Islet precursor cell (in vitro differentiated cells): ENCODE measurements at places on chromosomes 2 and 18.

GRCh38 chr2:65443509-65444186 is 11.2 kb upstream of the SPRED2 start:
- DNase-seq, result no peak

- no peak for DNase-seq
These were observed 1541.5 kb downstream of the LRP1B start for GRCh38 chr2:140589273-140589672.

GRCh38 chr18:63107171-63107845 is 212.3 kb downstream of the BCL2 start:
- DNase-seq, result no peak

DNA sequence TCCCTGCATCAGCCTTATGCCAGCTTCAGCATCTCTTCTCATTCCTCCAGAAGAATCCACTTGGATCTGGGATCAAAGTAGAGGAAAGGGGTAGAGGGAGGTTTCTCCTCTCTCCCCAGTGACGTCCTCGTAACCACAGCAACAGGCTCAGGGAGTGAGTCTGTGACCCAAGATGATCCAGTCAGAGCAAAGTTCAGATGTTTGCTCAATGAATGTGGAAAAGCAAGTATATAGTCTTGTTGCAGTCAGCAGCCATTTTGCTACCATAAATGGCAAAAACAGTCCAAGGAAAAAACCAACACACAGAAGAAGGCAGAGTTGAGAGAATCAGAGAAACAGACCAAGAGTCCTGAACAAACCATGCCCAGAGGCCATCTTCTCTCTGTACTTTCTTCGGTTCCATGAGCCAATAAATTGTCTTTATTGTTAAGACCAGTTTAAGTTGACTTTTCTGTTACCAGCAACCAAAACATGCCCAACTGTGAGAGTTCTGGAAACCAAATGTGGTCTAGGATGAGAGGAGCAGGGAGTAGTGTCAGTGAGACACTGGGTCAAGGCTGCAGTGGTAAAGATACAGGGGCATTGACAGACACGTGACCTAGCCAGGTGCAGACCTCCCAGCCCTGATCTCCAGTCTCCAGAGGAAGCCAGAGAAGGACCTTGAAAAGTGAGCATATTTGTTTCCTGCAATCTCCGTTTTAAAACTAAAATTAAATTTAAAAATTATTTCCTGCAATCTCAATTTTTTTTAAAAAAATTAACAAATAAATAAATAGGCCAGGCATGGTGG is 3.2 kb upstream of the CXCR1 start:
- no peak for DNase-seq

- DNase-seq, result no peak
These were observed 81.5 kb upstream of the SLC66A3 start for GRCh38 chr2:11073776-11074175.

DNA sequence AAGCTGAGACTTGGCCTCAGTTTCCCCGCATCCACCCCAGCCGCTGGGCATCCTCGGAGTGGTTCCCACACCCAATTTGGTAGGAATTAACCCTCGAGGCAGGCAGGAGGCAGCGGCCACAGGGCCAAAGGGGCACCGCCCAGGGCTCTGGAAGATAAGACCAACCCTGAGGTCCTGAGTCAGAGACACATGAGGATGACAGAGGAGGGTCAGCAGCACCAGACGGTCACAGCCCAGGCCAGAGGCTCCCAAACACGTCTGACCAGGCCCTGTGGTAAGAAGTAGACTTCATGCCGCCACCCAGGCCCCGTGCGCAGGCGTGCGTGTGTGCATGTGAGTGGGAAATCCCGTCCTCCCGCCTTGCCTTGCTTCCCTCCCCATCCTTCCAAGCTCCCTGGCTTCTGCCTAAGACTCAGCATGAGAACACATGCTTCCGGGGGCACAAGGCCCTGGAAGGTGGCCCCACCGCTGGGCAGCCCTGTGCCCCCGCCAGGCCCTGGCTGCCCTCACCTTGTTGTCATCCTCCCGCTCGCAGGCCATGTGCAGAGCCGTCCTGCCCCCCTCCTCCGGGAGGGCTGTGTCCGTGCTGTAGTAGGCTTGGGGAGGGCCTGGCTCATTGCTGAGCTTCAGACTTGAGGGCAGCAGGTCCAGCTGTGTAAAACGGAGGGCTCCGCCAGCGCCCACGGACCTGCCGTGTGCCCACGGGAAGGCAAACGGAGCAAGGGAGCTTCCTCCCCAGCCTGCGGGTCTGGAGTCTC is 46.3 kb downstream of the ANKMY1 start:
- DNase-seq, result peak; percentile 50

DNA sequence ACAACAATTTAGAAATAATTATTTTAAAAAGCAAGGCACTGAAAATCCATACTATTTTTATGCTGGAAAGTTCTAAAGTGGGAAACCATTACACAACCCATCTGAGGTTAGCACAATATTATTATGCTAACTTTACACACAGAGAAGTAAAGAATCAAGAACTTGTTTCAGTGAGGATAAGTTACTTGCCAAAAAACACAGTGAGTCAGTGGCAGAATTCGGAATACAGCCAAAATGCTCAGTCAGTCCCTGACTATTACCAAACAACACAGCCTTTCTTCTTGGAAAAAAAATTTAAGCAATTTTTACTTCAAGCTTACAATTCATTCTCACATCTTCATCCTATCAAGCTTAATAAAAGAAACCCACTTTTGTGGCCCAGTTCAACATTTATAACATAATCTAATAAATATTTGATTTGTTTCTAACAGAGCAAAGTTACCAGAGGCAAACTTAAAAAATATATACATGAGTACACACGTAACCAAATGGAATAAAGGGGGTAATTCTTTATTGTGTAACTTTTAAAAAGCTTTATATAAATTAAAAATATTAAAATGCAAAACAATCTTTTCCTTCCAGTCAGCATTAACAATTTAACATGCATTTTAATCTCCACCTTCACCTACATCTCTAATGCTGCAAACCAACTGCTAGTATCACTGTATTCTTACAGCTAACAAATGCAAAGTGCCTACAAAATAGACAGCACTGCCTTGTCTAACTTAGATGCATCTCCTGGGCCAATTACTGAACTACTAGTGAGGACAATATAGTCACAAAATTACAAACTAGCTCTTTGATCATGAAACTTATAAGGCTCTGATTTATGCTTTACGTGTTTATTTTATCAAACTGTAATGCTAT is 55.2 kb downstream of the CCDC88A start:
- no peak for DNase-seq

DNA sequence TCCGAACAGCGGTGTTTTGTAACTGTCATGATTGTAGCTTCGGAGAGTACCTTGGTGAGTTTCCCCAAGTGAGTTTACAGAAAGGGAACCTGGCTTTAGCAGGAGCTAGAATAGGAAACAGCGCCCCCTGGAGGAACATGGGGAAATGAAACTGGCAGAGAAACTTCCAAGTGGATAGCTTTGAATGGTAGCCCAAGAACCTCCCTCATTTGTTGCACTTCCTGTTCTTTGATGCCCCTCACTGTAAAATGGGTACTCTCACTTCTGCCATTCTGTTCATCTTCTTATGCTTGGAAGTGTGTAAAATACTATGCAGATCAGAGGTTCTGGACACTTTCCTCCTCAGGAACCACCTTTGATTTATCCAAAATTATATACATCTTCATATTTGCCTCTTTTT is 36.2 kb downstream of the CHST10 start:
- DNase-seq, result peak; percentile 89

- DNase-seq, result no peak
These were observed 20.3 kb downstream of the ADCYAP1 start for GRCh38 chr18:924987-925386.

- peak; percentile 80 for DNase-seq
These were observed 16.4 kb downstream of the MTCL1 start for GRCh38 chr18:8721716-8722115.

GRCh38 chr2:1833726-1834125 is 89.4 kb upstream of the PXDN start:
- no peak for DNase-seq

GRCh38 chr18:49901862-49902340 is 88.6 kb upstream of the ACAA2 start:
- DNase-seq, result no peak

DNA sequence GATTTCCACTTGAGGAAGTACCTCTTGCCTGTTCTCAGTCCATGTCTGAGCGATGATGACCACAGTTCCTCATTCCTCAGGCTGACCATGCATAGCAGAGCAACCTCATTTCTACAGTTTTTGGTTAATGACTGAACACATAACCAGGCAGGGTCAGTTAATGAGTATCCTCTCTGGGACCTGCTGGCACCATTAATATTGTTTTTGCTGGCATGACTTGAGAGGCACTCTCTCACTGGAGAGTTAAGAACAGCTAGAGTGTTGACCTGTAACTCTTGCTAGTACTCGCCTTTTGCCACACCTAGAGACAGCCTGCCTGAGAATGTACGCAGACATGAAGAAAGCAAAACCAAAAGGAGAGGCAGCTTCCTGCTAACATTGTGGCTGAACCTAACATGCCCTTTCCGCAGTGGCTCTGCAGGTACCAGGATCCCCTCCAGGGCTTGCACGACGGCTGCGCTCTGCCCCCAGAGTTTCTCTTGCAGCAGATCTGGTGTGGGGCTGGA is 23.9 kb downstream of the PECR start:
- no peak for DNase-seq

- DNase-seq, result no peak
These were observed 992.2 kb upstream of the ACVR2A start for GRCh38 chr2:146852661-146853060.

DNA sequence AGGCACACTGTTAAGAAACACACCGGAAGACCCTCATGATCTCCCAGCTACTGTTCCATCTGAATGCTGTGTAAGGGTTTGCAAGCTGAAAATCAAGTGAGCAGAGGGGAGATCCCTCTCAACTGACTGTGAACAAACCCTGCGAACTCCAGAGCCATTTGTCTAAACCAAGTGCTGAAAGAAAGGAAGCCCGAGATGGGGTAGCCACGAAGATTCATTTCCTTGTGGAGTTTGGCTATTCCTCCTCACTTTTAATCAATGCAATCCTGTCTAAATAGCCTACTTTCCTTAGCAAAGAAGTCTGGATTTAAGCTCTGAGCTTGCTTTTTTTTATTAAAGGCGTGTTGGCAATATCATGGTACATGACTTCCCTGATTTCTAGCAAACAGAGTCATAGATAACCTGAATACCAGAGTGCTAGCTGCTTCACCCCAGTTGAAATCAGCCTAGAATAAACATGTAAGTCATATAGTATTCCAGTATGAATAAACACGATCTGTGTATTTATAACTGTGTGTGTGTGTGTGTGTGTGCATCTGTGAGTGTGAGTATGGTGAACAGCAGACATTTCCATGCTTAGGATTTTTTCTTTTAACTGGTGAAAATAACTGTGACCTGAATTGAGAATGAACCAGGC is 365.2 kb downstream of the ZNF521 start:
- DNase-seq, result no peak

- DNase-seq, result no peak
These were observed 279.3 kb downstream of the TMX3 start for GRCh38 chr18:68435581-68435980.

GRCh38 chr18:4060427-4061281 is 394.5 kb downstream of the DLGAP1 start:
- DNase-seq, result no peak

GRCh38 chr2:176495826-176496225 is 226.6 kb downstream of the MTX2 start:
- DNase-seq, result no peak

- DNase-seq, result no peak
These were observed 104.6 kb upstream of the EPHA4 start for GRCh38 chr2:221676566-221677172.

DNA sequence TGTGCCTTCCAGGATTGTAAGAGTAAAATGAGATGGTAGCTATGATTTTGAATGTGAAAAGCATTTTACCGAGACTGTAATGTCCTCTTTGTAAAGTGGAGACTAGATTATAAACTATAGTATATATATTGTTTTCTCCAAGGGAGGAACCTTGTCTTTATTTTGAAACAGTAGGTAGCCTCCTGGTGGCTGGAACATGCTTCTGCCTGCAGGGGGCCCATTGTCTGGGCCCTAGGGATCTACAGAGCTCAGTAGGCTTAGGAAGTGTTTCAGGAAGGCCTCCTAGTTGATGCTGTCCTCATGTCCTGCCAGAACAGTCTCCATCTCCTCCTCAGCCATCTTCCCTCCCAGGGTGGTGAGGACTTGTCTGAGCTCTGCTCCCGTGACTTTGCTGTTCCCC is 3.0 kb downstream of the PIKFYVE start:
- DNase-seq, result no peak

DNA sequence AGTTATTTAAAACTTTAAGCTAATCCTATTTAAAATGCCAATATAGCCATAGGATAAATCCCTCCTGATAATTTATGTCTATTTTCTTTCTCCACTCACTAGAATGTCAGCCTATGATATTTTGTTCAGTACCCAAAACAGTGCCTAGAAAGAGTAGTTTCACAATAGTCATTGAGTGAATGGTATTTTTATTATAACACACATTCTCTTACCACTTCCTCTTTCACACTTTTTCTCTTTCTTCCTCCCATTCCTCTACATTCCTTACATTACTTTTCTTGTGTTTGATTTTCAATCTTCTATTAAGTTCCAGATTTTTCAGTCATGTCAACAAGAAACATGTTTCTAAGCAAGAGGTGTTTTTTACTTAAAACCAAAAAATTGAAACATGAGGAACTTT is 327.6 kb upstream of the UBE2E3 start:
- DNase-seq, result no peak

DNA sequence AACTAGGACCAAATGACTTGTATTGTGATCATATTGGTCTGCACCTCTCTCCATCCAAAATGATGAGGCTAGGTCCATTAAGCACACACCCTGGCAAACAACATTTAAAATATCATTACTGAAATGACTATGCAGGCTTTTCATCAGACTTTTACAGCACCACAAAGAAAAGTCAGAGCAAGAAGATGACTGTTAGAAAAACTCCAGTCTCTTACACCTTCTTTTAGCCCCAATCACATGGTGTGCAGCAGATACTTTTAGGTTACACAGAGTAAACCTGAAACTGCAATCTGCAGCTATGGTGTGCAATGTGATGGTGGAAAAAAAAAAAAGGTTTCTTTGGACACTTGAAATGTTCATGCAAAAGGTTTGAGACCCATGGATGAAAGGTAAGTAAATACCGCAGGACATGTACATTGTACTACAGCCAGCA is 5.4 kb upstream of the POLI start:
- no peak for DNase-seq

- no peak for DNase-seq
These were observed 82.6 kb upstream of the GLI2 start for GRCh38 chr2:120653046-120653445.

DNA sequence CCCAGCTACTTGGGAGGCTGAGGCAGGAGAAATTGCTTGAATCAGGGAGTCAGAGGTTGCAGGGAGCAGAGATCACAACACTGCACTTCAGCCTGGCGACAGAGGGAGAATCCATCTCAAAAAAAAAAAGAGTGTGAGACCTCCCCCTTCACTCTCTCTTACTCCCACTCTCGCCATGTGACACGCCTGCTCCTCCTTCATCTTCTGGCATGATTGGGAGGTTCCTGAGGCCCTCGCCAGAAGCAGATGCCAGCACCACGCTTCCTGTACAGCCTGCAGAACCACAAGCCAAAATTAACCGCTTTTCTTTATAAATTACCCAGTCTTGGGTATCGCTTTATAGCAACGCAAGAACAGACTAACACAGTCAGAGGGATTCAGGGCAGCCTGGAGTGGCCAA is 66.3 kb upstream of the CREB1 start:
- no peak for DNase-seq

- peak; percentile 70 for DNase-seq
These were observed 187.7 kb downstream of the LOXHD1 start for GRCh38 chr18:46469186-46469915.
